H54 (cell line): ENCODE measurements at places on chromosomes 6 and 20.

DNA sequence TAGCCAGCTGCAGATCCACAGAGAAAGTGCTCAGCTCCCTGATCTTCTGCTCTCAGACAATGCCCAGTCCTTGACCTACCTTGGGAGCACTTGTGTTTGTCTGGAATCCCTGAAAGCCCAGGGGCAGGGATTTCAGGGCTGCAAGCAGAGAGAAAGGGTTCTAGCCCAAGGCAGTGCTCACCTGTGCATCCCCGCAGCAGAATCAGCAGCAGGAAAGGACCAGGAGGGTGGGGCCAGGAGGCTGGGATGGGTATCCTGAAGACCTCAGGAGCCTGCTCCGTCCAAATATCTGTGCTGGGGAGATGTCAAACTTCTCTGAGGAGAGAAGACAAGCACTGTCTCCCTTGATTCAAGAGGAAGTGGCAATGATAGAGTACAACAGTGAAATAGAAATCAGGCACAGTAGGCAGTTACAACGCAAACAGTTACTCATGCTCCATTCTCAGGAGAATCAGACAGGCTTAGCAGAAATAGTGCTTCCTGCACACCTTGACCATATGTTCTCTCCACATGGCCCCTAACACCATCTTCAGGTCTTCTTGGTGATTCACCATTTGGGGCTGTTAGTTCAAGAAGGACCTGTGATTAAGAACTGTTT lies 28.7 kb upstream of the SIRPG start:
- DNase-seq = no peak

DNA sequence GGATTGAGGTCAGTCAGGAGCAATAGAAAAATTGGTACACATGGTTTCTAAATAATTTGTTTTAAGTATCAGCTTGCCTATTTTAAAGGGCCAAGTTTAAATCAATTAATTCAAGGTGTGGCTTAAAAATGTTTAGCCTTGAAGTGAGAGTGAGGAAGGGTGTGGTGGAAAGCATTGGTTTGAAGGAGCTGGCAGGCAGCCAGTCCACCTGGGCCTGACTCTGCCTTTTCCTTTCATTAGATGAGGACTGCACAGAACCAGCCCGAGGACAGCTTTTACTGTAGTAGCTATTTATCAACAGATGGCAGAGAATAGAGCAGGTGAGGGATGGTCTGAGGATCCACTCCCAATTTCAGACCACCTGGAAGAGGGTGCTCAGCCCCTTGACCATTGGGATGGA lies 42.4 kb downstream of the DHX35 start:
- DNase-seq = no peak

GRCh38 chr20:50333131-50333670 lies 142.6 kb downstream of the CEBPB start:
- no peak for DNase-seq

DNA sequence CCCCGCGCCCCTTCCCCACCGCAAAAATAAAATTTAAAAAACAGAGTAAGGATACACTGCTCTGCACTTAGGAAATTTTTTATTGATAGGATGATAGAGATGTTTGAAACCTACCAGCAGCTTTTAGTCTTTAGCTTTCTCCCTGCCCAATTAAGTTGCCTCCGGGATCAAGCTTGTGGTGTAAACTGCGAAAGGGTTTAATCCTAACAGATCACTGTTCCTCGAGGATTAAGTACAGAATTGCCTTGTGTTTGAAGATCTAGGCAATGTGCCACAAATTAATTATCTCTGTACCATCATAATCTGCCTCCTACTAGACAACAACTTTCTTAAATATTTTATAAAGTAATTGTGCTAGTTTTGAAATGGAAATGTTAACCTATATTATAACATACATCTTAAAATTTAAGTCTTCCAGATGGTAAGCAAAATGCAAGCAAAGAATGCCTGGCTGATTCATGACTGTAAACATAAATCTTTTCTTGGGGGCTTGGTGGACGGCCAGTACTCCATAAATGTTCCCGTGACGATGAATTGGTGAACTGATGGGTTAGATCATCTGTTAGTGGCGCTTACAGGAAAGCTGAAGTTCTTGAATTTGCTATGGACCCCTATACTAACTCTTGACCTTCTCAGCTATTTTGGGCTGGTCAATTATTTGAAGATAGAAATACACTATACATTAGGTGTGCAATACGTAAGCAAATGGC lies 58.0 kb upstream of the ARHGAP18 start:
- DNase-seq = no peak
